ENCODE measurements at places on chromosomes 1 and 21. TPM values are rescaled to one million over a fixed set of nuclear protein-coding genes. Genes with fewer than 3 reads are reported as not detected.

The FMO3 gene
- total RNA-seq = not detected

- no peak overlapping the region for H3K27ac ChIP-seq
- H3K27me3 ChIP-seq = peaks cover 12% of the 10 kb centered on the region
- no peaks in the 10 kb centered on the region for H3K4me1 ChIP-seq
- peak; percentile 40 for DNase-seq
- no peak overlapping the region for H3K4me3 ChIP-seq
These were observed 31.6 kb downstream of the CDK18 start for GRCh38 chr1:205535866-205536758.

DNA sequence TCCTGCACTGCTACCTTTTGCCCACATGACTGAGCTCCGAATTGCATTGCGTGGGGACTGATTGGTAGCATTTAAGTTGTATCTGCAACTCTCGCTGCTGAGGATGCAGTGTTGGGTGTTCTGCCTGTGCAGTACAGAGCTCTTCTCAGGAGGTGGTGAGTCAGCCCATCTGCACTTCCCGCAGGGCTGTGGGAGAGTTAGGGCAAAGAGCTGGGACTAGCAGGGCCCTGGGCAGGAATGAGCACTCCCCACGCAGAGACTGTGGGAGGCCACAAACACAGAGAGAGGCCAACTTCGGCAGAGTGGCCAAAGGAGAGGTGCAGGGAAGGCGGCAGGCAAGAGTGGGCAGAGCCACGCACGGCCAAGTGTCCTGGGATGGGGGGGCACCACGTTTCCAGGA is 244.7 kb downstream of the SIPA1L2 start:
- DNase-seq = no peak
- H3K36me3 ChIP-seq = no peaks in the 10 kb centered on the region
- H3K27me3 ChIP-seq = no peaks in the 10 kb centered on the region
- no peaks in the 10 kb centered on the region for H3K4me1 ChIP-seq
- H3K4me3 ChIP-seq = no peak overlapping the region

The MATN1 gene
- 0.18 TPM for total RNA-seq

GRCh38 chr1:116775116-116775752 is 21.0 kb downstream of the CD2 start:
- H3K27me3 ChIP-seq = no peaks in the 10 kb centered on the region
- no peaks in the 10 kb centered on the region for H3K4me1 ChIP-seq
- no peak overlapping the region for H3K27ac ChIP-seq
- no peak for DNase-seq
- H3K4me3 ChIP-seq = no peak overlapping the region

The KDM1A gene
- 204 TPM for total RNA-seq

DNA sequence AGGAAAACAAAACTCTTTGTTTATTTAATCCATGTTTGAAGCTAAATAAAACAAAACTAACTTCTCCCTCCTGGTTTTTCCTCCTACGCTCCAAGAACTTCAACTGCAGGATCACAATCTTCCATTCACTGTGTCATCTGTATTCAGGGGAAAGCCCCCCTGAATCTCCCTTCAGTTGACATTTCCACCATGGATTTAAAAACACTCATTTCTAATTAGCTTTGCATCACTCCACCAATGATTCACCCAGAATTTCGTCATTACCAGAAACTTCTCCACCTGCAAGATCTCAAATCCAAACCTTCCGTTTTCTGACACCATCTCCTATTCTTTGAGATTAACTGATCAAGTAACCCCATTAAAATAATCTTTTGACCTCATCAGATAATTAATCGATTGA is 10.9 kb upstream of the RGS5 start:
- DNase-seq = no peak
- H3K27ac ChIP-seq = no peak overlapping the region
- no peaks in the 10 kb centered on the region for H3K27me3 ChIP-seq
- no peak overlapping the region for H3K4me3 ChIP-seq

- DNase-seq = peak; percentile 13
- no peaks in the 10 kb centered on the region for H3K4me1 ChIP-seq
- H3K27me3 ChIP-seq = no peaks in the 10 kb centered on the region
- no peak overlapping the region for H3K27ac ChIP-seq
- no peaks in the 10 kb centered on the region for H3K36me3 ChIP-seq
These were observed 6.7 kb upstream of the SMYD3 start for GRCh38 chr1:246513619-246514343.

DNA sequence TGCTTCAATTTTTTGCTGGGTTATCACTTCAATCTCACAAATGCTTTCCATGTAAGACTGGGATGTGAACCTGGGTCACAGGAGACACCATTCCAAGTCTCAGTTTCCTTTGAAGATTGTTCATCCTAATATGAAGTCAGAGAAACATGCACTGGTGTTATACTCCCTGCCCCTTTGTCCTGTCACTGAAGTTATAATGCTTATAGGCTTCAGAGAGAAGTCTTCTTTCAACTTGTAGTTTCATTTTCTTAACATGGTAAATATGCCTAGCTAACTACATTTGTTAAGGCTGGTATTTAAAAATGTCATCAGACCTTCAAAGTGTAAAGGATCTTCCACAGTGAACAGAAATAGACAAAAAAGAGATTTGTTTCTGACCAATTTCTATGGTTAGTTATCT is 1195.9 kb downstream of the MRPL39 start:
- no peaks in the 10 kb centered on the region for H3K36me3 ChIP-seq
- H3K4me3 ChIP-seq = no peak overlapping the region
- no peaks in the 10 kb centered on the region for H3K4me1 ChIP-seq
- H3K27me3 ChIP-seq = no peaks in the 10 kb centered on the region
- no peak for DNase-seq

- H3K4me3 ChIP-seq = peak within 1 kb of the TSS; percentile 97
- no peaks in the 10 kb centered on the region for H3K36me3 ChIP-seq
- peaks cover 14% of the 10 kb centered on the region for H3K4me1 ChIP-seq
- no peaks in the 10 kb centered on the region for H3K27me3 ChIP-seq
These were observed at the start of gene PTP4A2 for GRCh38 chr1:31938184-31938975. TSS of gene PTP4A2 (minus strand) at chr1:31938368. CDS start at chr1:31919065, 19,303 bp downstream.

The LCE3D gene
- not detected for total RNA-seq

GRCh38 chr21:28936721-28937120 is 56.0 kb downstream of the LTN1 start:
- no peak overlapping the region for H3K27ac ChIP-seq
- H3K36me3 ChIP-seq = peaks cover 59% of the 10 kb centered on the region
- no peak overlapping the region for H3K4me3 ChIP-seq

The PMVK gene
- total RNA-seq = 16.4 TPM

The LRRC7 gene
- 2.2 TPM for total RNA-seq

The SLC45A3 gene
- total RNA-seq = 10.2 TPM

The RHD gene
- total RNA-seq = not detected

GRCh38 chr1:85576266-85576641 is 4.3 kb upstream of the CCN1 start:
- H3K27me3 ChIP-seq = peaks cover 18% of the 10 kb centered on the region
- H3K27ac ChIP-seq = peak overlapping the region; percentile 40
- H3K4me3 ChIP-seq = peak overlapping the region; percentile 89
- peaks cover under 1% of the 10 kb centered on the region for H3K36me3 ChIP-seq
- DNase-seq = peak; percentile 73
- no peaks in the 10 kb centered on the region for H3K4me1 ChIP-seq

The GREM2 gene
- 10.7 TPM for total RNA-seq

The RAB3B gene
- 58.1 TPM for total RNA-seq

- DNase-seq = peak; percentile 84
- H3K27ac ChIP-seq = no peak overlapping the region
- H3K4me3 ChIP-seq = no peak overlapping the region
- H3K27me3 ChIP-seq = no peaks in the 10 kb centered on the region
These were observed 90.4 kb downstream of the INTS7 start for GRCh38 chr1:211944733-211945500.

DNA sequence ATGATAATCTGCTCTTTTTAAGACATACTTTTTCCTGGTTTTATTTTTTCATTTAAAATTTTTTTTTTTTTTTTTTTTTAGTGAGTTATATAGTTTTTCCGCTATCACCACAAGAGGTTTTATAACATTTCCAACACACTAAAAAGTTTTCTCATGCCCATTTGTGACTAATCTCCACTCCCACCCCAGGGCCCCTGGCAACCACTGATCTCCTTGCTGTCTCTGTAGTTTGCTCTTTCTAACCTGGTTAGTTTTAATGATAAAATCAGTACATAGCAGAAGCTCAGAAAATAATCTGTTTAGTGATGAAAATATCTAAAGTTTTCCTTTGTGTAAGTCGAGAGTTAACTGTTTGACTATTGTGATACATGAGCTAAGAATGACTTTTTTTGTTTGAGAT is 41.8 kb downstream of the IARS2 start:
- H3K4me1 ChIP-seq = no peaks in the 10 kb centered on the region
- H3K27ac ChIP-seq = no peak overlapping the region
- no peak overlapping the region for H3K4me3 ChIP-seq
- H3K36me3 ChIP-seq = peaks cover 66% of the 10 kb centered on the region
- DNase-seq = no peak

DNA sequence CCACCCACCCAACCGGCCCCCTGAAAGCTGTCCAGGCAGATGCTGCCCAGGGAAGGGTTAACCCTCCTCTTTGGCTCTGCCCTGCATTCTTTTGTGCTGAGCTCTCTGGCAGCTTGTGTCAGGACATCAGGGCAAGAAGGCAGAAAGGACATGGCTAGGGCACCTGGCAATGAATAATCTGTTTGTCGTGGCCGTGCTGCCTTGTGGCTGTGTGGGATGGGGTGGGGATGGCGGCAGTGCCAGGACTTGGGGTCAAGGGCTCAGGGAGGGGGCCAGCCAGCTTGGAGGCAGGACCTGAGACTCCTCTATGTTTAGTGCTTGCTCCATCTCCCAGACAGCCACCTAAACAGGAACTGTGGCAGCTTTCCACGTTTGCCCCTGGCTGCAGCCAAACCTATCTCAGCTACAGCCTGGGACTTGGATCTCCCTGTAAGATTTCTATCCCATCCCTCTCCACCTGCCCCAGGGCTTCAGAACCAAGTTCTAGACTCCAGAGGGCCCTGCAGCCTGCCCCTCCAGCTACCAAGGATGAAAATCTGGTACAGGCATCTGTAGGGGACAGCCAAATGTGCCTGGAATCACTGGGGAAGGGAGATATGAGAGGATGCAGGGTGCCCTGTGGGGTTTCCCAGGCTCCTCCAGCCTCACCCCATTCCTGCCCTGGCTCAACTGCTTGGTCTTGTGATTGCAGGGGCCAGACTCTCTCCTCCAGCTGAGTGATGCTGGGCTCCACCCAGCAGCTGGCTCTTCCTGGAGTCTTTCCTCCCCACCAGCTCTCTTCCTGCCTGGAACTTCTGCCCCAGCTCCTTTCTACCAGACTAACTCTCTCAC is 9.6 kb upstream of the GPR37L1 start:
- H3K36me3 ChIP-seq = no peaks in the 10 kb centered on the region
- H3K27ac ChIP-seq = no peak overlapping the region
- DNase-seq = peak; percentile 61
- no peaks in the 10 kb centered on the region for H3K27me3 ChIP-seq

GRCh38 chr1:55559842-55560241 is 344.7 kb upstream of the USP24 start:
- no peak overlapping the region for H3K4me3 ChIP-seq
- H3K36me3 ChIP-seq = no peaks in the 10 kb centered on the region
- H3K27me3 ChIP-seq = peaks cover 24% of the 10 kb centered on the region
- H3K27ac ChIP-seq = no peak overlapping the region
- peaks cover 9% of the 10 kb centered on the region for H3K4me1 ChIP-seq
- DNase-seq = no peak

- H3K27me3 ChIP-seq = no peaks in the 10 kb centered on the region
- H3K27ac ChIP-seq = no peak overlapping the region
- peaks cover 54% of the 10 kb centered on the region for H3K36me3 ChIP-seq
- DNase-seq = no peak
- peaks cover 7% of the 10 kb centered on the region for H3K4me1 ChIP-seq
These were observed 5.9 kb downstream of the HMGN2 start for GRCh38 chr1:26478159-26478558.

GRCh38 chr1:20149601-20150325 is 10.6 kb downstream of the PLA2G2F start:
- H3K27me3 ChIP-seq = no peaks in the 10 kb centered on the region
- no peak overlapping the region for H3K4me3 ChIP-seq
- H3K27ac ChIP-seq = no peak overlapping the region

GRCh38 chr1:21670059-21670881 is 1.1 kb upstream of the RAP1GAP start:
- DNase-seq = peak; percentile 55
- no peak overlapping the region for H3K27ac ChIP-seq
- H3K4me1 ChIP-seq = no peaks in the 10 kb centered on the region
- peaks cover 11% of the 10 kb centered on the region for H3K27me3 ChIP-seq
- peak overlapping the region; percentile 77 for H3K4me3 ChIP-seq

DNA sequence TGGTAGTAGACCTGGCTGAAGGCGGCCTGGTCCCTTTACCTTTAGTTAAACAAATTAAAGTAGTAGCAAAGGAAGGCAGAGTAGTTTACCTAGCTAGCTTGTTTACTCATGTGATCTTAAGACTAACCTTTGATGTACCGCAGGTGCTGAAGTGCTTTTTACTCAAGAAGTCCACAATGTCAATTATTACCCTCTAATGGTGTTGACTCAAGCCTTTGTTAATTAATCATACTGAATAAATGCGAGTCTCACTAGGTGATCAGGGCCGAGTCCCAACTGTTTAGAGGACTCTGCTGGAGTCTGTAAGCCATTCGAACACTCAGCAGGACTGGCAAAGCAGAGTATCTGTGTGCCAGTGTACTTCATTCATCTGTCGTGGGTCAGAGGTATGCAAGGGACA is 381.1 kb upstream of the NCAM2 start:
- no peaks in the 10 kb centered on the region for H3K27me3 ChIP-seq
- H3K4me1 ChIP-seq = no peaks in the 10 kb centered on the region
- no peaks in the 10 kb centered on the region for H3K36me3 ChIP-seq
- H3K4me3 ChIP-seq = peak overlapping the region; percentile 37
- peak; percentile 66 for DNase-seq

- DNase-seq = peak; percentile 65
- no peak overlapping the region for H3K27ac ChIP-seq
- no peaks in the 10 kb centered on the region for H3K27me3 ChIP-seq
- no peak overlapping the region for H3K4me3 ChIP-seq
- H3K36me3 ChIP-seq = peaks cover 5% of the 10 kb centered on the region
- H3K4me1 ChIP-seq = no peaks in the 10 kb centered on the region
These were observed 142.2 kb downstream of the RABGAP1L start for GRCh38 chr1:174301295-174302077.

DNA sequence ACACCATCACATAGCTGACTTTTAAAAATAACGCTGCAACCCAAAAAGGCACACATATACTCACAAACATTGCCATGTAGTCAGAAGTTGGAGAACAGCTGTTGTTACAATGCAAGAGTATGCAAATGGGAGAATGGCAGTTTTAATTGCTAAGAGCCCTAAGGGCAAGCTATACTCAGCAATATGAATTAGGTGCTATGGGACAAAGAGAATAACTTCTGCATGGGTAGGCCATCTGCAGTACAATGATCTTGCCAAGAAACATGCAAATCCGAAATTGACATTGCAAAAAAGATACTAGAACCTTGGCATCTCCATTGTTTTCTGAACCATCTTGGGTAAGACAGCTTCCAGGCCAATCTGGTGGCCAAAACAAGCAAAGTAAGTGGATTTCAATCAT is 697.8 kb downstream of the LRRIQ3 start:
- H3K4me3 ChIP-seq = no peak overlapping the region
- no peak for DNase-seq
- no peaks in the 10 kb centered on the region for H3K27me3 ChIP-seq
- no peaks in the 10 kb centered on the region for H3K36me3 ChIP-seq
- no peaks in the 10 kb centered on the region for H3K4me1 ChIP-seq

- peaks cover 36% of the 10 kb centered on the region for H3K27me3 ChIP-seq
- peak; percentile 16 for DNase-seq
- no peaks in the 10 kb centered on the region for H3K4me1 ChIP-seq
- H3K27ac ChIP-seq = no peak overlapping the region
- no peaks in the 10 kb centered on the region for H3K36me3 ChIP-seq
These were observed 23.6 kb downstream of the RUNX1 start for GRCh38 chr21:35025206-35026152.

GRCh38 chr1:89100412-89100811 is 25.5 kb downstream of the GBP2 start:
- no peaks in the 10 kb centered on the region for H3K4me1 ChIP-seq
- H3K27me3 ChIP-seq = no peaks in the 10 kb centered on the region
- H3K36me3 ChIP-seq = no peaks in the 10 kb centered on the region
- no peak for DNase-seq
- no peak overlapping the region for H3K27ac ChIP-seq

Measured in endodermal cell (in vitro differentiated cells).